Pancreas (tissue), 10 donors: ENCODE measurements at places on chromosomes 2 and 18.

DNA sequence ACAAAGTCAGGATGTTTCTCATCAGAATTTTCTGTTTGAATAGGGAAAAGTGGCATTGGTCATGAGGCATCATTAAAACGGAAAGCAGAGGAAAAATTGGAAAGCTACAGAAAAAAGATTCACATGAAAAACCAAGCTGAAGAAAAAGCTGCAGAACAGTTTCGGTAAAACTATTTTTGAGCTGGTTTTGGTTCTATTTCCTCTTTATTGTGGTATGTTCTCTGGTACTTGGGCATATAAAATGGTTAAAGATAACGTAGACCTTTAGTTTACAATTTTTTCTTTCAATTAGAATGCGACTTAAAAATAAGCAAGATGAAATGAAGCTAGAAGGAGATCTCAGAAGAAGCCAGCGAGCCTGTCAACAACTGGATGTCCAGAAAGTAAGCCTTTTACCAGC is 7.6 kb downstream of the GPATCH11 start:
- no peak overlapping the region for H3K4me3 ChIP-seq
- H3K4me1 ChIP-seq: no peaks in the 10 kb centered on the region
- no peaks in the 10 kb centered on the region for H3K27me3 ChIP-seq
- DNase-seq: no peak

DNA sequence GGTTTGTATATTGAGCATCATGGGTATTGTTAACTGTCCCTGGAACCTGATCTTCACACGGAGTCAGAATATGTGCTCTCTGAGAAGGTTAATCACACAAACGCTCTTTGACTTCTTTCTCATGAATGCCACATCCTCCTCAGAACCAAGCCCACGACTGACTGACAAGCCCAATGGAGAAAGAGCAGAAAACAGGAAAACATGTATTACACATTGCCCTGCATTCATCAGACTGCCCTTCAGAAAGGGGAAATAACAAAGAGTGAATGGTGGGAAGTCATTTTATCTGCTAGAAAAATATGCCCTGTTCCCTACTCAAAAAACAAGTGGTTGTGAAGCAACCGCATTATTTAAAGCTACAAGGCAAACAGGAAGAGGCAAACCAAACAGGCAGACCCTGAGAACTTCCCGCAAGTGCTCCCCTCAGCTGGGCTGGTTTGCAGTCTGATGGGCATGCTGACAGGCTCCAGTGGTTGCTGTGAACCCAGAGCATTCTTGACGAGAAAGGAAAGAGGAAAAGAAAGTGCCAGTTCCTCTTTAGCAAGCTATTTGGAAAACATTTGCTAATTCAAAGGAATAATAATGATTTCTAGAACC is 172.9 kb upstream of the SETBP1 start:
- H3K4me1 ChIP-seq: no peaks in the 10 kb centered on the region
- no peak overlapping the region for H3K4me3 ChIP-seq
- H3K27me3 ChIP-seq: no peaks in the 10 kb centered on the region
- no peaks in the 10 kb centered on the region for H3K36me3 ChIP-seq
- no peak for DNase-seq
- no peak overlapping the region for H3K27ac ChIP-seq

GRCh38 chr2:9071032-9071431 is 67.5 kb upstream of the MBOAT2 start:
- no peaks in the 10 kb centered on the region for H3K4me1 ChIP-seq
- H3K36me3 ChIP-seq: no peaks in the 10 kb centered on the region
- DNase-seq: no peak
- H3K4me3 ChIP-seq: no peak overlapping the region
- no peak overlapping the region for H3K27ac ChIP-seq

DNA sequence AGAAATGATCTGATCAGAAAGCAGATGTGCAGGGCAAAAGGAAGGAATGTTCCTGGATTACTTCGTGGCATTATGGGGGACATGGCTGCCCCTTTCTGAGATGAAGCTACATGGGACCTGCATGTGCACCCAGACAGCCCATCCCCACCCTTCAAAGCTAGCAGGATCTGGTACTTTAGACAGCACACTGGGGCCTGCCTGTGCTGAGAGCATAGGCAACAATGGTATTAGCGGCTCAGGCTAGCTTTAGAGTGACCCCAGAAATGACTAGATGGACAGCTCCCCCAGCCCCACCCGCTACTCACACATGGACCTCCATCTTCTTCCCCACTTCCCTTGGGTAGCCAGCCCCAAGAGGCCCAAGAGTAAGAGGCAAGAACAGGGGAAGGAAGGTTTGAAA is 61.5 kb upstream of the NFE2L2 start:
- H3K4me1 ChIP-seq: no peaks in the 10 kb centered on the region
- DNase-seq: no peak
- H3K4me3 ChIP-seq: no peak overlapping the region
- no peaks in the 10 kb centered on the region for H3K27me3 ChIP-seq

DNA sequence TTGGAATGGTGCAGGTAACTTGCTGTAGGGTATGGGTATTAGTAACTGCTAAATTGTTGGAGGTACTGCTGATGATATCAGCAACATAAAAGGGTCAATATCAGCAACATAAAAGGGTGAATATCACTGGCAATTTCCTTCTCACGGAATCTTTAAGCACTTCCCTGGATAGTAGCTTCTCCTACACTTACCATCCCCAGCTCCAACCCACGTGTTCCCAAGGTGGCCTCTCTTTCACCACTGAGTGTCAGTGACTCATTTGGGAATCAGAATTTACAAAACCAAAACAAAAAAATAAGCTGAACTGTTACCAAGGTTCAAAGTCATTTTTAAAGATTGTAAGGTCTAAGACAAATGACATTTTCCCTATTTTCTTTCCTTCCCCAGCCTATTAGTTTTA is 70.8 kb downstream of the LRP2 start:
- H3K27me3 ChIP-seq: no peaks in the 10 kb centered on the region
- H3K4me1 ChIP-seq: no peaks in the 10 kb centered on the region
- no peak for DNase-seq
